Activated T-cell treated with anti-CD3 and anti-CD28 coated beads, Interleukin-2, amount 50 U/mL, for 4 hours (primary cell): ENCODE measurements at places on chromosomes 4 and X.

DNA sequence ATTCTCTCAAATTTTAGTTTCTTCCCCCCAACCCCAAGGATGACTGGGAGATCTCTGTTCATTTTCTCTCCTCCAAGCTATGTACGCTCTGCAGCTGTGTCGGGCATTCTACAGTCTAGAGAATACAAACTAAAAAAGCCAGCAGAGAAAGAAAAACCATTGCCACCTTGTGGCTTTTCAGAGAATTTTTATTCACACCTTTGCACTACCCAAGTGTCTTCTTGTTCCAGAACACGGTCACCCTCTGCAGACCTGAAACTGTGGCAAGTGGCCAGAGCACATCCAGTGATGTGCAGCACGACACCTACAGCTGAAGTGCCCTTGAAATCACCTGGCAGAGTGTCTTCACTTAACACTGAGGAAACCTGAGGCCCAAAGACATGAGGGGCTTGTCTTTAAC lies 68.6 kb downstream of the CHST7 start:
- DNase-seq, result no peak

DNA sequence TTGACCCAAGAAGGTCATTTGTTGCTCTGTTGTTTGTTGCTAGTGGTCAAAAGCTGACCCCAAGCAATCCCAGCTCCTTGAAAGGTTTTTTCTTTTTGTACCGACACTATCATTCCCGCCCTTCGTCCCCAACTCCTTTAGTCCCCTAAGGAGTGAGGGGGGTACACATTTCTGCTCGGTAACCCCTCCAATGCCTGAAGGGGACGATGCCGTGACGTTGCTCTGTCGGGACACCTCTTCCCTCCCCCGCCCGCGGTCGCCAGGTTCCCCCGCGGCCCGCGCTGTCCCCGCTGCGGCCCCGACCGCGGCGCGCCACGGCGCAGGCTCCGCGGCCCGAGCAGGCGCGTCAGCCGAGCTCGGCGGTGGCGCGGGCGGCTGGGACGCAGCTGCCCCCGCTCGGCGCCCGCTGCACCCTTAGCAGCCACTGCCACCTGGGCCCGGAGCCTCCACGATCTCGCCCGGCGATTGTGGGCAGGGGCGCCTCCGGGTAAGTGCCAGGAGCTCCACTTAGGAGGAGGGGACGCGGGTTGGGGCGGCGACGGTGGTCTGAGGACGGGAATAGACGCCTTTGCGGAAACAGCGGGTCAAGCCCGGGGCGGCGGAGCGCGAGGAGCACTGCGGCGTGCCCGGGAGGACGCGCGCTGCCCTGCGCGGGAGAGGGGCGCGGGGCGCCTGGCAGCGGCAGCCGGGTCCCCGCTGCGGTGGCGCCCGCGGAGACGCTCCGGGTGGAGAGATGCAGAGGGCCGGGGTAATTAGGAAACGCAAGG lies at the start of gene GLRB:
TSS of gene GLRB (plus strand) at position 340 of the 767 bp plus-strand sequence. CDS start 1,875 bp downstream, outside the sequence.
- no peak for DNase-seq

- DNase-seq, result no peak
These were observed 202.0 kb downstream of the PAPSS1 start for GRCh38 chr4:107518076-107518475.

GRCh38 chr4:72118017-72118416 lies 86.2 kb downstream of the NPFFR2 start:
- no peak for DNase-seq

- DNase-seq, result no peak
These were observed 1.7 kb upstream of the BMP2K start for GRCh38 chr4:78774417-78774816.

DNA sequence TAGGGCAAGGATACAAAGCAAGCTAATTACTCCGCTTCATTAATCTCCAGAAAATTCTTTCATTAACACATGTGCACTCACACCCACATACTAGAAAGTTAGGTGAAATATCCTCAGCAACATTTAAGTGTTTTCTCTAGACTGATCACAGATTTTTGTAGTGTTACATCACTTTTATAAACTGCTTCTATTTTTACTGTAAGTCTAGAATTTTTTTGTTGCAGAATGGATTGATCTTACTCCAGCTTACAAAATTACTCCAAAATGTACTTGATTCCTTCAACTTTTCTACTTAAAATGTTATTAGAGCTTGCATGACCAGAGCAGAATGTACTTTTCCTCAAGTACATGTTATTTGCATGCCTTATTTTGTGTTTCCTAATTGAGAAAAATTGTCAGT lies 2325.2 kb downstream of the PCDH7 start:
- DNase-seq, result no peak

- no peak for DNase-seq
These were observed 14.8 kb downstream of the NDNF start for GRCh38 chr4:121057466-121057922.

DNA sequence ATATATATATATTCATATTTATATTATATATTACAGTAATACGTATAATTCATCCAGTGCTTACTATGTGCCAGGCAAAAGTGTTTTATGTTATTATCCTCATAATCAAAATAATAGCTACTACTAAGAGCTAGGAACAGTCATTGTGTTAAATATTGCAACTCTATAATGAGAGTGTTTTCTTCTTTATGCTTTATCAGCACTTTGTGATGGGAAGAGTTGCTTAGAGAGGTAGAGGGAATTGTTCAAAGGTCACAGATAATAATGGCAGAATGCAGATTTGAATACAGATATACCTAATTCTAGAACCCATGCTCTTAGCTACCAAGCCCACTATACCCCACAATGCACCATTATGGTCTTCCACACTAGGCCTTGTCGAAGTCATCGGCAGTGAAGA lies 318.8 kb upstream of the PPARGC1A start:
- no peak for DNase-seq

DNA sequence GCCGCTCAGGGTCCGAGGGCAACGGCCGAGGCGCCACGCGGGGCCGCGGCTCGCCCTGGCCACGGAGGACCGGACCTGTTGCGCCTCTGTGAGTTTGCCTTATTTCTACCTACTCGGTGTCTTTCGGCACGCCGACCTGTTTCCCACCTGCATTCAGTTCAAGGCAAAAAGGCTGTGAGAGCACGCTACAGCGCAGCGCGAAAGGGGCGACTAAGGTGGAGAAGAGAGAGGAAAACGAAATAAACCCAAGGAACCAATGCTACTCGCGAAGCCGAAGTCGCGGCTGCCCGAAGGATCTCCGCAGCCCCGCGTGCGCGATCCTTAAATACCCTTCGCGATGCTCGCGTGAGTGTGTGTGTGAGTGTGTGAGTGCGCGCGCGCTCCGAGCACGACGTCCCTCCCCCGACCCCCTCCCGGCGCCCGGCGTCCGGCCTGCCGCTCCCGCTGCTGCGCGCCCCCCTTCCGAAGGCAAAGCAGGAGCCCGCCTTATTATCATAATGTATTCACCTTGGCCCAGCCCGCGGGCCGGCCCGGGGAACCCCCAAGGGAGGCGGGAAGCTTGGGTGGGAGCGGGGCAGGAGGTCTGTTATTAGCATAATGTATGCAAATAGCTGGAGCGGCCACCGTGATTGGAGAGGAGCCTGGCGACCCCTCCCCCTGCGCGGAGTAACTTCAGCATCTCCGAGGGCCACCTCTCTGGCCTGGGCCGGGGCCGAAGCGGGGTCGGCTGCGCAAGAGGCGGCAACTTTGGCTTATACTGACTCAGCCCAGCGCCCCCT lies at the start of gene COL25A1:
TSS of gene COL25A1 (minus strand) at position 298 of the 779 bp plus-strand sequence.
- peak; percentile 17 for DNase-seq

DNA sequence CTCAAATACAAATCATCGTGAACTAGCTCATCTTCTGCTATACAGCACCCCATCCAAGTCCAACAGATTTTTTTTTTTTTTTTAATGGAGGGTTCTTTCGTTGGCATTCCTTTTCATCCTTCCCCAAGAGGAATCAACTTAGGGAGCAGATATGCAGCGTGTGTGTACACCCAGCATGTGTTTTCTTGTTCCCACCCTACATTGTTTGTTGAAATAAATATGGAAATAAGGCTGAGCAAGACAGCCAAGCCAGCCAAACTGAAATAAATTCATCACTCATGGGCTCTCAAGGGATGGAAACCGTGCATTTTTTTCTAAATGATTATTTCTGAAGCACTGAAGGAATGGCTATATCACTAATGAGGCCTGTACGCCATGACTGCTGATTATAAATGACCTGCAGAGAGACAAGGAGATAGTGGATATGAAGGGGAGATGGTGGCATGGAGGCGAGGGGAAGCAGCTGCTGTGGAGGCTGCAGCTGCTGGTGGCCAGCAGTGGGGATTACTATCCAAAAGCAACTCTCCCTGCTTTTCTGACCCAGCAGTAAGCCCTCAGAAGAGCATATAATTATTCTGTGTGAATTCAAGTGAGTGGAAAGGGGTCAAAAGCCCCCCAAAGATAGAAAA lies 173.9 kb downstream of the MGST2 start:
- no peak for DNase-seq

GRCh38 chrX:17613979-17614588 lies 123.2 kb upstream of the SCML1 start:
- no peak for DNase-seq

GRCh38 chr4:156568484-156568883 lies 403.1 kb downstream of the PDGFC start:
- no peak for DNase-seq

- no peak for DNase-seq
These were observed 262.2 kb upstream of the PABPC4L start for GRCh38 chr4:134463771-134464170.

DNA sequence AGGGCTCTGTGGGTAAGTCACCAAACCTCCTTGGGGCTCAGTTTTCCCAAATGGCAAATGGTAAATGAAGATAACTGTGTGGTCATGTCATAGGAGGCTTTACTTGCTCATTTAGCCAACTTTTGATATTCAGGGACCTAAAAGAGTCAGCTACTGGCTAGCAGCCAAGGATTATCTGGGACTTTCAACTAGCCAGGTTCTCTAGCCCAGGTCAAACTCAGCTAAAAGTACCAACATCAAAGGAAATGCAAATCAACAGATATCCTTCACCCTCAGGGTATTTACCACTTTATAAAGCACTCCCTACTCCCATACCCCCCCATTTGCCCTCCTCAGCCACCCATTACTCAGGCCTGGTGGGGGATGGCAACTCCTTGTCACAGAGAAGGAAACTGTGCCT lies 7.5 kb downstream of the AMER1 start:
- no peak for DNase-seq

- no peak for DNase-seq
These were observed 496.0 kb upstream of the AGA start for GRCh38 chr4:177938226-177938625.

GRCh38 chr4:56181140-56181953 lies 205.9 kb downstream of the AASDH start:
- DNase-seq, result no peak

GRCh38 chrX:153876112-153876491 lies 9.9 kb downstream of the L1CAM start:
- DNase-seq, result no peak

DNA sequence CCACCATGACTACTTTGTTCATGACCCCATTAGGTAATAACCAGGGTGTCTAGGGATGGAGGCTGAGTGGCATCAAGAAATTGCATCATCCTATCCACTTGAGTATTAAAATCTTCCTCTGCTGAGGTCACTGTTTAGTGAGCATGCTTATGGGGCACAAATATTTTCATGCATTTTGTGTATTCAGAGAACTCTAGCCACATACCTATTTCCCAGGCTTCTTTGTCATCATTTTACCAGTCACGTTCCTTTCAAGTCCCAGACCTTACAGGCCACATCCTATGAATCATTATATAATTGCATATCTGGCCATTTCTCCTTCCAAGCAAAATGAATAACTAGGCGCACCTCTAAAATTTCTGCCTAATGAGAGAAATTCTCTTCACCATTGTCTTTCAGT lies 1882.9 kb upstream of the AGA start:
- DNase-seq, result no peak

GRCh38 chr4:108029731-108030130 lies 40.0 kb downstream of the HADH start:
- DNase-seq, result no peak

GRCh38 chr4:16875487-16875886 lies 23.0 kb downstream of the LDB2 start:
- DNase-seq, result no peak

DNA sequence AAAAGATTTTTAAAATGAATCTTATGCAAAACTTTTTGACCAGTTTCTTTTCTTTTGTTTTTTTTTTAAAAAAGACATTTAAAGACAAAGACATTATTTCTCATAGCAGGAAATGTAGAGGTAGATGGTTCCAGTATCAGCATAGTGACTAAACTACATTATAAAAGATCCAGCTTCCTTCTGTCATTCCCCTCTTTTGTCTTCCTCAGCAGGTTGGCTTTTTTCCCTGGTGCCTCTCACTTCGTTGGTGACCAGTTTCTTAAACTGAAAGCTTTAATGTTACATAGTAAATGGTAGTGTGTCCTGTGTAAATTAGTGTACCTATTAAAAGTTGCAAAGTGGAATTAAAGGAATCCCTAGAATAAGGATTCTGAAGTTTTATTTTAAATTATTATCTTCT lies 36.1 kb downstream of the DCK start:
- DNase-seq, result no peak

GRCh38 chr4:41320278-41320677 lies 63.5 kb downstream of the UCHL1 start:
- no peak for DNase-seq

DNA sequence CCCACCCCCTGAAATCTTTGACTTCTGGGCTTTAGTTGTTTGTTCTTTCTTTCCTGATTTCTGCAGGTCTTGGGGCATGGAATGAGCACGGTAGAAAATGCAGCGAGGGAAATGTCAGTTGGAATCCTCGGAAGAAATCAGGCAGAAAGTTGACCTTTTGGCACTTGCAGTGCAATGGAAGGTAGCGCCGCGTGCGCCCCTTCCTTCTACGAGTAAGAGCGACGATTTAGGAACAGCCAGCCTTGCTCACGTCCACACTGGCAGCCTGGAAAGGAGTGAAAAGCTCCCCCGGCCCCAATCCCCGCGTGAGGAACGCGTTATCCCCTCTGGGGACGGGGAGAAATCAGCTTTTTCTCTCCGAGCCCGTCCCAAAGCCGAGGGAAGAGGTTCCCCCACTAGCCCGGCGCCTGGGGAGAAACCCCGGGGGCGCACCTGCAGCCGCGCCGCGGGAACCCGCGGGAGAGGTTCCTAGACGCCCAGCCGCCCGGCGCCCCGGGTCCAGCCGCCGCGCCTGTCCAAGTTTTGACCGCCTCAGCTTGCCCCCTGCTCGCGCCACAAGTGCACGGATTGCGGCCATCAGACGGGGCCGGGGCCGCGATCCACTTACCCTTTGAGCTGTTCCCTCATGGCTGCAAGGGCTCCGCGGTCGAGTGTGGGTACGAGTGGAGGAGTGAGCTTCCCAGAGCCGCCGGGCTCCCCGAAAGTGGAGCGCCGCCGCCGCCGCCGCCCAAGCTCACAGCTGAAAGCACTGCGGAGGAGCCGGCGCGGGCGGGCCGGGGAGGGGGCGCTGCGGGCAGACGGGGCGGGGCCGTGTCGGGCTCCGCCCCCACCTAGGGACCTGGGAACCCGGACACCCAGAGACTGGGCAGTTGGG lies 194.6 kb upstream of the FTHL17 start:
- DNase-seq, result no peak

GRCh38 chrX:55142206-55142918 lies 53.5 kb downstream of the PAGE2 start:
- DNase-seq, result no peak

- no peak for DNase-seq
These were observed 188.7 kb downstream of the STIM2 start for GRCh38 chr4:27049239-27049829.

GRCh38 chr4:66885501-66886165 lies 659.7 kb downstream of the CENPC start:
- DNase-seq, result no peak
